ENCODE measurements at places on chromosomes 2 and 18.

DNA sequence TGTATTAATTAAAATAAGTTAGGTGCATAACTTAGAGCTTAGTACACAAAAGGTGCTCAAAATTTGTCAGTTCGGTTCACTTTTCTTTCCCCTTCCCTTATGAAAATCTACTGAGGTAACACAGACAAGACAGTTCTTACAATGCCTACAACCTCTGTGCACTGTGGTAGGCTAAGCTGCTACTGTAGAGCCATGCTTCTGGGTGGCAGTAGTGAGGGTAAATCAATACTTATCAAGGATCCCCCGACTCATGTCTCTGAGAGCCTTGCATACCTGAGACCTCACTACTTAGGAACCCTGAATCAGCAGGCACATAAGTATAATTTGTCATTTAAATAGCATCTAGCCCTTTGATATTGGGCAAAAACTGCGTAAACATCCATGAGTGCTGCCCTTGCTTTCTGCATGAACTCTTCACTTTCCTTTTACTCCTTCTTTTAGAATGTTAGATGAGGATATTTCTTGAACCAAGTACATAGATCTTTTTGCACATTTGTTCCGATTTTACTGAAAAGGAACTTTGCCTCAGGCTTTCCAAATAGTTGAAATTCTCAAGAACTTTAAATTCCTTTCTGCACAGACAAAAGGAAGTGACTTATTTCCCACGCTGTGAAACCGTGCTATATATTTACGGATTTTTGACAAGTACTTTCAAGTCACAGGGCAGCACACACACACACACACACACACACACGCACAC lies 234.4 kb downstream of the TRIB2 start:
- no peak for DNase-seq

- DNase-seq = no peak
Observed at GRCh38 chr18:72419914-72420313, 124.2 kb downstream of the CBLN2 start.

DNA sequence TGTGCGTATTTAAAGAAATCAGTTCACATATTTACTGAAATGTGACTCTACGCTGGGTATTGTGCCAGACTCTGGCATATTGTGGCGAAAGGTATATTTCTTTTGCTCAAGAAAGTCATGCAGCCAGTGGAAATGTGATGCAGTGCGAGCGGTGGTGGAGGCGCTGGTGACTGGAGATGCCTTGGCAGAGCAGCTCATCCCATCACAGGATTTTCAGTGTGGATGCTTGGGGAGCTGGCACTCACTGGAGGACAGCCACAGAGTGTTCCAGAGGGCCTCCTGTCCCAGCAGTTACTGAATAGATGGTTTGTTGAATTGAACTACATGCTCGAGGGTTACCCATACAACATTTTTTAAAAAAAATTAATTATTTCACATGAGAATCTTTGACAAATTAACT lies 117.6 kb downstream of the ZNF407 start:
- DNase-seq = no peak

DNA sequence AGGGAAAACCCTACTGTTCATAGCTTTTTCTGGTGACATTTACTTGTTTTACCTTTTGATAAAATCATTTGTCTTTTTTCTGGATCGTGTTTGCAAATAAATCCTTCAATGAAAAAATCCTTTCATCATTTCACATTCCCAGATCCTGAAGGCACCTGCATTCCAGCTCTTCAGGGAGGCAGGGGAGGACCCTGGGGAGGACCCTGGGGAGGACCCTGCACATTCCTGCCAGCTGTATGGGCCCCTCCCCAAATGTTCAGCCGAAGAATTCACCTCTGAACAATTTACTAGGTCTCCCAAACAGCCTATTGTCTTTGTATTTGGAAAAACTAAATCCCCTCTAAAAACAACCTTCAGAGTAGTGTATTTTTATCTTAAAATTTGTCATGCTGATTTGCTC lies 558.4 kb upstream of the ID2 start:
- no peak for DNase-seq

GRCh38 chr18:58139459-58140386 lies 95.7 kb downstream of the NEDD4L start:
- DNase-seq = no peak

DNA sequence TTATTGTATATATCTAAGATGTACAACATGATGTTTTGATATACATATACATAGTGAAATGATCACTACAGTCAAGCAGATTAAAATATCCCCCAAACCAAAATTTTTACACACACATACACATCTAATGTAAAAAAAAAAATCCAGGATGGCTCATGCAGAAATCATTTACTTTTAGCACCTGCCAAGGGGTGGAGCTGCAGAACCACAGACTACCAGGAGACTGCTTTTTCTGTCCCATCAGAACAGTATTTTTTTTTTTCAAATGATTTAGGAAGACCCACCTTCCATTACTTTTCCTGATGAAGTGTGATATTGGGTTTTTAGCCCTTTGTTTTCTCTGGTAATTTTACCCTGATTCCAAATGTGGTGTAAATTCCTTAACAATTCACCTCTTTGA lies 61.9 kb downstream of the AQP4 start:
- DNase-seq = no peak

- DNase-seq = no peak
Observed at GRCh38 chr2:48195169-48195568, 288.9 kb upstream of the FBXO11 start.

GRCh38 chr2:180728928-180729559 lies 251.4 kb upstream of the UBE2E3 start:
- no peak for DNase-seq

DNA sequence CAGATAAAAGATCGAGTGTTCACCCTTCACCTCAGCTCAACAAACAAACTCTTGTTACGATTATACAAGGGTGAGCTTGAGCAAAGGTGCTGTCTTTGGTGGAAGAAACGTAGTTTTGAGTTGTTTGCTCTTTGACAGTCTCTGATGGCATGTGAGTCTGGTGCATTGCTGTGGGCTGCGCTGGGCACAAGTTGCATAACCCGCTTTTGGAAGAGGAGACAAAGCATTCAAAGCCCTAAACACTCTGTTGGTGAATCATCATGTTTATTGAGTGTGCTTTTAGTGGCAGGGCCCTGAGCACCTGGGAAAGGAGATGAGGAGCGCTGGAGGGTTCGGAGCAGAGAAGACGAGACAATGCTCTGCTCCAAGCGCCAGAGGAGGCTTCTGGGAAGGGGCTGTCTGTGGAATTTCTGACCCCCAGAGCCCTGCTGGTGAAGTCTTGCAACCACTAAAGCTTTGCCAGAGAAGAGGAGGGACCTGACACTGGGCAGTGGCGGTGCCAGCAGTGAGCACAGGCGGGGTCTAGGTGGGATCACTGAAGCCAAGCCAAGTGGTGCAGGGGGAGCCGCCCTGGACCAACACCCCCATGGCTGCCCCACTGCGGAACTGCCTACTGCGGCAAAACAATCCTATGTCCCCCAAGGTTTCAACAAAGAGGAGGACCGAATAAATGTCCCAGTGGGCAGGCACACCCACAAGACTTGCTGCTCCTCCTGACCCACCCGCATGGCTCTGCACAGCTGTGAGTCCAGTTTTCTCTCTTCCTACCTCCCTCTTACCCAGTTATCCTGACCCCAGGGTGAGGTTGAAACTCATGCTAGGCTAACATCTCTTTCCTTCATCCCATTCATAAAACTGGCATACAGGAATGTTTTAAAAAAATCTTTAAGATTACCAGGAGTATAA lies 64.0 kb downstream of the TNFRSF11A start:
- no peak for DNase-seq

GRCh38 chr2:31969178-31969577 lies 41.6 kb downstream of the MEMO1 start:
- no peak for DNase-seq

GRCh38 chr2:174984561-174984960 lies 20.6 kb downstream of the CHN1 start:
- no peak for DNase-seq

GRCh38 chr2:49278561-49278960 lies 124.2 kb upstream of the FSHR start:
- DNase-seq = no peak

GRCh38 chr2:7570247-7570646 lies 653.0 kb downstream of the RNF144A start:
- no peak for DNase-seq

- DNase-seq = no peak
Observed at GRCh38 chr18:56639104-56639381, 651 bp upstream of the TXNL1 start.

DNA sequence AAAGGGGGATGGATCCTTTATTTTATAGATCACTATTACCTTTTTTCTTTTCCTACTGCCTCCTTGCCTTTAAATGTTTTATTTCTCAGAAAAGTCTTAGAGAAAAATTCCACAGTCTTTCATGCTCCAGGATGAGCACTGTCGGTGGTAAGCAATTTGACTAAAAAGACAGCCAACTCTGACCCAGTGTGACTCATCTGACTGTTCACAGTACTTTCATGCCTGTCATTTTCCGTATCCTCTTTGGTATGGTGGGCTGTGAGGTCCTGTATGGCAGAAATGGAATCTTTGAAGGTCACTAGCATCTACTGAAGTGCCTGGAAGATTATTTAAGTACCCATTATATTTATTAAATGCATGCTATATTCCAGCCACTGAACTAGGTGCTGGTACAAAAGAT lies 2.1 kb upstream of the RFTN2 start:
- no peak for DNase-seq

GRCh38 chr2:99971326-99971900 lies 171.0 kb downstream of the AFF3 start:
- no peak for DNase-seq

- DNase-seq = no peak
Observed at GRCh38 chr2:18721038-18721922, 131.9 kb upstream of the NT5C1B start.

DNA sequence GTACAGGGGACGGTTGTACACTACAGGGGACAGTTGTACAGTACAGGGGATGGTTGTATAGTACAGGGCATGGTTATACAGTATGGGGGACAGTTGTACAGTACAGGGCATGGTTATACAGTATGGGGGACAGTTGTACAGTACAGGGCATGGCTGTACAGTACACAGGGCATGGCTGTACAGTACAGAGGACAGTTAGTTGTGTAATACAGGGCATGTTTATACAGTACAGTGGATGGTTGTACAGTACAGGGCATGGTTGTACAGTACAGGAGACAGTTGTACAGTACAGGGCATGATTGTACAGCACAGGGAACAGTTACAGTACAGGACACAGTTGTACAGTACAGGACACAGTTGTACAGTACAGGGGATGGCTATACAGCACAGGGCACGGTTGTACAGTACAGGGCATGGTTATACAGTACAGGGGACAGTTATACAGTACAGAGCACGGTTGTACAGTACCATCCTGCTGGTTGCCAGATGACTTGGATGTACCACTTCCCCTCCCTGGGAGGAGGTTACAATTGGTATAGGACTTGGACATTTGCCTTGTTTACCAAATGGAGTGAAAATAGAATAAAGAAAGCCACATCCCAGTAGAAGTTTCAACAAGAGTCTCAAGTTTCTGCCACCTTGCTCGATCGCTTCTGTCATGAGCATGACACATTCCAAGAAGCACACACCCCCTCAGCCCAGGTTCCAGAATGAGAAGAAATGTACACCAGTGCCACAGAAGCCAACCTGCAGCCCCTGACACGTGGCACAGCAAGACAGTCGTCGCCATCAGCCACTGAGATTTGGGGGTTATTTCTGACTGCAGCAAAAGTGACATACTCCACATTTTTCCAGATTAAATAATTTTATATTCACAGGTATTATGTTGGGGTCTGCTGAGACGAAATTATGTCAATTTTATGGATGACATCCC lies 16.0 kb downstream of the CYRIA start:
- no peak for DNase-seq

- no peak for DNase-seq
Observed at GRCh38 chr2:239181903-239182581, 218.8 kb downstream of the HDAC4 start.

- DNase-seq = peak; percentile 45
Observed at GRCh38 chr2:85887566-85888019, 1.2 kb downstream of the ST3GAL5 start.

- no peak for DNase-seq
Observed at GRCh38 chr18:54787616-54788015, 40.7 kb upstream of the RAB27B start.

DNA sequence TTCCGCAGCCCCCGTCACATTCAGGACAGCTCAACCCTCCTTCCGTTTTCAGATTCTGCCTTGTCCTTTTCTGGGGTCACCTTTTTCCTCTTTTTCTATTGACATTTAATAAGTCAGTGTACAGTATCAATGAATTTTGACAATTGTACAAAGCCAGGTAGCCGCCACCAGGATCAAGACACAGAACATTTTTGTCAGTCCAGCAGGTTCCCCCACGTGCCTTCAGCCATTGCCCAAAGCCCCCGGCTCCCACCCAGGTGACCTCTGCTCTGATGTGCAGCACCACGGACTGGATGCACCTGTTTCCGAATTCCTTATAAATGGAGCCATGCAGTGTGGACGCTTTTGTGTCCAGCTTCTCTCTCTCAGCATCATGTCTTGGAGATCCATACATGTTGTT lies 30.0 kb downstream of the CROCC2 start:
- DNase-seq = no peak

GRCh38 chr2:152920846-152921245 lies 202.4 kb downstream of the ARL6IP6 start:
- DNase-seq = no peak

DNA sequence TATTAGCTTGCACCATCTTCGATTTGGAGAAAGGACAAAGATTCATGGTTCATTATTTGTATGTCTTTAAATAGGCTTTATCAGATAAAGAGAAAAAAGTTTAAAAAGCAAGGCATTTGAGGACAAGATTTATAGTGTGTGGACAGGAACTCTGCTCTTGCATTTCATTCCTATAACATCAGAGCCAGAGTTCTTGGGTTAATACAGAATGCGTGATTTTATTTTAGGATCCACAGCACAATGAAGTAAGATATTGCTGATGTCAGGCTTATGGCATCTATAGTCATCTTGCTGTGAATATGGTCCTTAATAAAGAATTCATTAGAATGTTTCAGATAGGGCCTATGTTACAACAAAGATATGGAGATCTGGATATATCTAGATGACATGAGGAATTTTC lies 19.7 kb downstream of the RASGRP3 start:
- DNase-seq = no peak

DNA sequence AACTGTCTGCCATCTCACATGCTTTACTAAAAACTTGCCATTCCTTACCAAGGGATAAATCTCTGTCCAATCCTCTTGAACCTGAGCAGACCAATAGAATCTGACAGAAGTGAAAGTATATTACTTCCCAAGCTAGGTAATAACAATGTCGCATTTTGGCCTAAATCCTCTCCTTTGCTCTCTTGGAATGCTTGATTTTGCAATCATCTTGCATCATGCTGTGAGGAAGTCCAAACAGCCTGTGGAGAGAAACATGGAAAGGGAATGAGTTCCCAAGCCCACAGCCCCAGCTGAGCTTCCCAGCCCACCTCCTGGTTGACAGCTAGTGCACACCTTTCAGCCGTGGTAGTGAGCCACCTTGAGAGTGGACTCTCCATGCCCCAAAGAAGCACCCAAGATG lies 540.6 kb downstream of the STK39 start:
- DNase-seq = no peak

- no peak for DNase-seq
Observed at GRCh38 chr2:228339525-228339924, 158.0 kb upstream of the SPHKAP start.
